ENCODE measurements at places on chromosomes 7 and 10.
A peak's percentile ranks its signal among the peaks of the same experiment; 100 is the strongest.

DNA sequence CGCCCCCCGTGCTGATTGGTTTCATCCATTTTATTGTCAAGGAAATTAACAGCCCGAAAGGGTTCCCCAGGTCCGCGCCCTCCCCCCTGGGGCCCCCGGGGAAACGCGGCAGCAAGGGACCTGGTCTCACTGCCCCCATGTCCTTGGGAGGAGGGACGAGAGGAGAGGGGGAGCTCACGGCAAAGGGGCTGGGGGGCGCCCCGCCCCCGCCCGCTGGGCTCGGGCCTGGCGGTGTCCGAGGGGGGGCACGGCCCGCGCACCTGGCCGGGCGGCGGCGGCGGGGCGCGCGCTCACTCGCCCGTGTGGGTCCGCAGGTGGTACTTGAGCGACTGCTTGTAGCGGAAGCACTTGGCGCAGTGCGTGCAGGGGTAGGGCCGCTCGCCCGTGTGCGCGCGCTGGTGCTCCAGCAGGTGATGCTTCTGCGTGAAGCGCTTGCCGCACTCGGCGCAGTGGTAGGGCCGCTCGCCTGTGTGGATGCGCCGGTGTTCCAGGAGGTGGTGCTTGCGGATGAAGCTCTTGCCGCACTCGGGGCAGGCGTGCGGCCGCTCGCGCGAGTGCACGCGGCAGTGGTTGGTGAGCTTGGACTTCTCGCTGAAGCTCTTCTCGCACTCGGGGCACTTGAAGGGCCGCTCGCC lies 29.3 kb downstream of the ZNF777 start:
- no peak for DNase-seq

GRCh38 chr7:26398427-26398755 lies 106.7 kb downstream of the SNX10 start:
- DNase-seq = no peak

- no peak for DNase-seq
These were observed 20.8 kb upstream of the NRP1 start for GRCh38 chr10:33355274-33355673.

DNA sequence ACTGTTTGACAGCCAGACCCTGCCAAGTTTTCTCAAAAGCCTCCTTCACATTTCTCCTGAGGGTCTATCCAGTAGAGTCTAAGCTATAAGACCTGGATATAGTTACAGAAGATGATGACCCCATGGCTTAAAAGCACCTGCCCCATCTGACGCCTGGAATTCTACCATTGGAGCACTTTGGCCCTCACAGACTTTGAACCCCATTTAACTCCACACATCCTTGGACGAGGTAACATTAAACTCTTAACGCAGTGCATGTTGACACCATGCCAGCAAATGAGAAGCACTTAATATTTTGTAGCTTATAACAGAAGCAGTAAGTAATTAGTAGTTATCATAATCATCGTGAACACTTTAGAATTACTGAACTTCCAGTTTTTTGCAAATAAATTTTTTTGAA lies 61.9 kb upstream of the SMNDC1 start:
- DNase-seq = no peak

DNA sequence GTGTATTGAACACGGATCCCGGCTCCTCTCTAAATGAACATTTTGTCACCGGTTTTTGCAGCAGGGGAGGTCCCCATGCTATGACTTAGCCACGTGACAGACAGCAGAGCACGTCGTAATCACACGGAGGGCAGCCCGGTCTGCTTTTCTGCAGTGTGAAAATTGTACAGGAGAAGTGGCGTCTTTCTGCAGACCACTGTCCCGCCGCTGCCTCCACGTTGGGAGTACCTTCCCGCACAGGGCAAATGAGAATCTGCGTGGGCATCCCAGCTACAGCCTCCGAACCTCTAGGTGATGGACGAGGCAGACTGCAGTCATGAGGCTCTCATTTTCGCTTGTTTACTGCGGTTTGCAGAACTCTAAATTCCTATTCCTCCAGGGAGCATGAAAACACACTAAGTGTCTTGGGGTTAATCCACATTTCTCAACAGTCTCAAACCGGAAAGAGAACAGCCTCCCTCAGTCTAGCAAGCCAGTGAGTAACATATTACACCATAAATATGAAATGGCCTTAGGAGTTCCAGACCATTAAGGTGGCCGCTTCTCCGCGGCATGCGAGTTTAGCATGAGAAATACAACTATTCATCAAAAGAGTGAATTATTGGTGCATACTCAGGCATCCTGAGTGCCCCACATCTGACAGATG lies 89.8 kb downstream of the TCERG1L start:
- no peak for DNase-seq

- DNase-seq = no peak
These were observed 230.9 kb downstream of the ZEB1 start for GRCh38 chr10:31549896-31550295.

- DNase-seq = no peak
These were observed 144.7 kb downstream of the PFKFB3 start for GRCh38 chr10:6347391-6347951.

- DNase-seq = no peak
These were observed 103.5 kb downstream of the LHFPL3 start for GRCh38 chr7:104431930-104432329.

DNA sequence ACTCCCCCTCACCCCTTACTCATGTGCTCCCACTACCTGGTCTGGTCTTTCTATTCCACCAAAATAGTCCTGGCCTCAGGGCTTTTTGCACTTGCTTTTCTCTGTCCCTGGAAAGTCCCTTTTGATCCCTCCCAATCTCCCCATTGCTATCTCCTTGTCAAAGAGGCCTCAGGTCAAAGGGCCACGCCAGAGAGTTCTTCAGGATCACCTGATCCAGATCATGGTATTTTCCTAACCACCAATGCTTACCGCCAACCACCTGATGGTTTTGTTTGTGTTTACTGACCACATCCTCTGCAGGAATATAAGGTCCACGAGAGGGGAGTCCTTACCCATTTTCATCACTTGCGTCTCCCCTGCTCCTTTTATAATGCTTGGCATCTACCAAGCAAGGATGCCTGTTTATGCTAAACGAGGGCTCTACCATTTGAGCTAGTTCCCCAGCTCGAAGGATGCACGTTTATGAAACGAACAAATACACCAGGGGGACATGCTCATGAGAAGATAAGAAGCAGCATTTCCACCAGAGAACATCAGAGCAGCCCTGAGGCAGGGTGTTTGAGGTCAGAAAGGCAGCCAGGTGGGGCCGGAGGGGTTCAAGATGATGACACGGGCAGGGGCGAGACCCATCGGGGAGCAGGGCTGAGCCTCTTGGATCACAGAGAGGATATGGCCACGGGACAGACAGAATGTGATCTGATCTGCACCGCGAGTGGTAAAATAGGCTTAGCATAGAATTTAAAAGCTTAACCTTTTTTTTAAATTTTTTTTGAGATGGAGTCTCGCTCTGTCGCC lies 43.1 kb upstream of the FOXK1 start:
- DNase-seq = no peak

DNA sequence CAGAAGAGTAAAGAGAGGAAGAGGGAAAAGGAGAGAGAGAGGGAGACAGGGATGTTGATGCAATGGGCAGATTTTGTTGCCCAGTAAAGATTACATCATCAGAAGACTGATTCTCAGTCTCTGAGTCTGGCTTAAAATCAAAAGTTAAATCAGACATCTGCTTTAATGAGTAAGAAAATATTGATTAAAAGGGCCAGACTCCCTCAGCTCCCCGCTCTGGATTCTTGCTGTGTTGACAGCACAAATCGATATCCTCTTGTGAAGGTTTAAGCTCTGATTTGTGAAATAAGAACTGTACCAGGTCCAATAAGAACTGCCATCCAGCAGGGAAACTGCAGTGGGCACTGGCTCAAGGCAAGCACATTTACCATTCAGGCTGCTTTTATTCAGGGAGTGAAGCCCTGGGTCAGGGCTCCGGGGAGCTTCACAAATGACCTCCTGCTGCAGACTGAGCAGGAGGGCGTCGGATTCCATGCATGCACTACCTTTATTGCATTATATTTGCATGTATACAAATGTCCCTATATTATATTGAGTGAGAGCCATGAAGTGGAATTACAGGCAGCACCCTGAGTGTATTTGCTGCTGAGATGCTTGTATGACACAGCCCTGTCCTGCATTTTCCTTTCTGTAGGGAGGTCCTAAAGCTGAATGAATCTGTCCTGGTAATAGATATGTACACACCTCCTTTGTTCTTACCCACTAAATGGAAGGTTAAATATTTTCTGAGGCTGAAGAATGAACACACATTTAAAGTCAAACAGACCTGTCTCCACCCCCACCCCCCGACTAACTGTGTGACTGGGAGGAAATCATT lies 401.5 kb downstream of the REEP3 start:
- peak; percentile 42 for DNase-seq

DNA sequence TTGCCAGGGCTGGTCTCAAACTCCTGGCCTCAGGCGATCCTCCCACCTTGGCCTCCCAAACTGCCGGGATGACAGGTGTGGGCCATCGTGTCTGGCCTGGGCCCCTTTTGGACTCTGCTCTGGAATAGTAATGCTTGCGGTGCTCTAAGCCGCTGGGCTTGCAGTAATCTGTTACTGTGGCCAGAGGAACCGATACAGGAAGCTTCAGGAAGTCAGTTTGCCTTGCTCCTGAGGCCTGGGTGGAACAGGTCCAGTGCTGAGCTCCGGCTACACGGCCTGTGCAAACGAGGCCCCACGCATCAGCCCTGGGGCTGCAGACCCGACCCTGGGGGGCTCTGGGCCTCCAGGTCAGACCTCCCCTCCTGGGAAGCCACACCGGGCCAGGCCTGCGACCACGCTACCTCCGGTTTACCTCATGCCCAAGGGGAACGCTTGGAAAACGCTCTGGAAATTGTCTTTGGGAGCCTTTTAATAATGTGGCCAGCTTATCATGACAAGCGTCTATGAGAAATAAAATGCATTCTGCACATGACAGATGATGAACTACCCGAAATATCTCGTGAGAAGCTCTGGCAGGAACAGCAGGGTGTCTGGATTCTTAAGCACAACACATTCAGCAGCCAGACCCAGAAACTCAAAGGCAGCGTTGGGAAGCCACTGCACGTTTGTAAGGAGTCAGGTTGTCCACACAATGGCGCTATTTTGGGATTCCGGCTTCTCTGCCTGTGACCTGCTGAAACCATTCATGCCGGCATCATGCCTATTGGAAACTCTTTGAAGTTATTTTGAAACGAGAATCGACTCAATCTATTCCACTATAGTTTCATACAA lies 10.1 kb upstream of the ADAP1 start:
- no peak for DNase-seq

- no peak for DNase-seq
These were observed 257.3 kb downstream of the TRIL start for GRCh38 chr7:28700790-28701203.

- DNase-seq = no peak
These were observed 31.0 kb downstream of the TACR2 start for GRCh38 chr10:69385454-69386350.

GRCh38 chr7:108452707-108453106 lies 3.5 kb downstream of the NRCAM start:
- no peak for DNase-seq

DNA sequence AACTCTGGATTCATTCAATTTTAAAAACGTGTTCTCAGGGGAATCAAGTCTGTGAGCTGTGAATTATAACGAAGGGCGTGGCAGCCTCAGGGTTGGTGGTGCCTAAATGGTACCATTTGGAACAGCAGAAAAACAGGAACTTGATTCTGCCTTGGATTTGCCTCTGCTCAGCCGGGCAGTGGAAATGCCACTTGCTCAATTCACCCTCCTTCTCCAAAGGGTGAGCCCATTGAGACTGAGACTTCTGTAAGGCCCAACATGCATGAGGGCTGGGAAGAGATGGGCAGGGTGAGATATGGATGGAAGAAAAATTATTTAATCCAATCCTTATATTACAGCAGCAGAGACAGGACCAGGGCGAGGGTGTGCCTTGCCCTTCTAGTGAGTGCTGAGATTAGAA lies 107.1 kb upstream of the HABP2 start:
- DNase-seq = no peak

- DNase-seq = peak; percentile 29
These were observed 220.8 kb upstream of the PRSS58 start for GRCh38 chr7:142478479-142479220.

DNA sequence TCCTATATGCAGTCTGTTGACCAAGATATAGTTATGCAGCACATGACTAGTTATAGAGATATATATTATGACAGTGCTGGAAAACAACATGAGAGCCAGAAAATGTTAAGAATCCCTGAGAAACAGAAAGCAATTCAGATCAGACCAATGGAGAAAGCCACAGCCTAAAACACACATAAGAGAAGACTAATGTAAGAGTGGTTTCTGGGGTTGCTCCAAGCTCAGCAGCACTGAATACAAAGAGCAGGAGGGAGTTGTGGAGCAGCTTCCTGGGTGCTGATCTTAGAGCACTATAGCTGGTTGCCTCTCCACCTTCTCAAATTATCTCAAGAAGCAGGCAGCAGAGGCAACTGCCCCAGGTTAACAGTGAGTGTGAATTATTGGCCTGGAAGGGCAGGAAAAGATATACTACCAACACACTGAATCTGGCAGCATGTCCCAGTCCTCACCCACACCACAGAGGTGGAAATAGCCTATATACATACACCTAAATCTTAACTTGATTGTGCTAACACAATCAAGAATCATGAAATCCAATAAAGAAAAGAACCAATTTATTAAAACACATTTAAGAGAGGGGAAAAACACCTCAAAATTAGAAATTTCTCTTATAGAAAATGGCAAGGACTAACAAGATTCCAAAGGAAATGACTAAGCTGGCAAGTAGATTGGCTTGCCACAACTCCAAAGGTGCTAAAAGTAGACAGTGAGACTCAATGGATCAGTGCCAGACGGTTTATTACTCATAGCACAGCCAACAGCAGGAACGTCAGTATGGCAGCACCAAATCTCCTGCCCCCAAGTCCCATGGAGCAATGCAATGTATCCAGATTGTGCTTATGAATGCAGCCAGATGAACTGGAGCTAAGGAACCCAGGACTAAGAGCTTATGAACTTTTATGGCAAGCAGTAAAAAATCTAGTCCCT lies 5.1 kb downstream of the PTTG1IP2 start:
- DNase-seq = no peak

DNA sequence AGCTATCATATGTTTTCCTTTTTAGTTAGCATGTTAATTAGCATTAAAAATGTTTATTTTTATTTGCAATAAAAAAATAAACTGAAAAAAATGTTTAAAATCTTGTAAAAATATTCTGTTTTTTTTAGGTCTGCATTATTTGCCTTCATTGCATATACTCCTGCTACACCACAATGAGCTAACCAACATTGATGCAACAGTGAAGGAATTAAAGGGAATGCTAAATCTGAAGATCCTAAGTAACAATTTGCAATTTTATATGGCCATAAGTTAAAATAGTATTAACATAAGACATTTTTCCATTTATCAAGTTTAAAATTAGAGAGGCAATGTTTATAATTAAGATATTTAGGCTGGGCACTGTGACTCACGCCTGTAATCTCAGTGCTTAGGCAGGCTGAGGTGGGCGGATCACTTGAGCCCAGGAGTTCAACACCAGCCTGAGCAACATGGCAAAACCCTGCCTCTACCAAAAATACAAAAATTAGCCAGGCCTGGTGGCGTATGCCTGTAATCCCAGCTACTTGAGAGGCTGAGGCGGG lies 32.2 kb downstream of the LRRC72 start:
- no peak for DNase-seq
